ENCODE measurements at places on chromosomes 6 and 20.
A peak's percentile ranks its signal among the peaks of the same experiment; 100 is the strongest.

DNA sequence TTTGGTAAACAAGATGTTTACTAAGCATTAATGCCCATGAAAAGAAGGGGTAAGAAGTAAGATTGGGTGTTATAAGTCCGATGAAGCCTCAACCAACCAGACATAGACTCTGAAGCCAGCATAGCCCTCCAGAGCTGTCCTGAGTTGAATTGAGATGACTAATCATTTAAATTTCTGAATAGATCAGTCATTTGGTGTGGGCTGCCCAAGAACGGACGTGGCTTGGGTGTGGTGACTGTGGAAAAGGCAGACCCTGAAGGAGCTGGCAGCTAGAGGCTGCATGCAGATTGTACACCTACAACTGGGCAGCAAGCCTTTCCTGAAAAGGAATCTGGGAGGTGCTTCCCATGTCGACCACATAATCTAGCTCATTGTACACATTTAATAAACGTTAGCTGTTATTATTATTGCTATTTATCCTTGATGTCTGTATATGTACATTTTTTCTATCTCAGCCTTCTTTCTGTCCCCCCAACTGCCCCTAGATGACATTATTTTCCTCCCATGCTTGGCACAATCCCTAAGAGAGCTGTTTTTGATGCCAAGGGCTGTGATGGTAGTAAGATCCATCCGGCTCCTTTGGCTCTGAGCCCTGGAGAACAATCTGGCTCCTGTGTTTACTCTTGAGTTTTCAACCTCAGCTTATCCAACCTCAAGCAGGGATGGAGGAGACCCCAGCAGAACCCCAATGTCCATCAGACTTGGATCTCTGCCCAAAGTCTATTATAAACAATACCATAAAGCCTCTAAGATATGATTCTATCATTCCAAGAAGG is 57.6 kb upstream of the JAG1 start:
- no peak for DNase-seq

- no peak for DNase-seq
Measured at GRCh38 chr20:3105256-3106137, 21.0 kb upstream of the AVP start.

DNA sequence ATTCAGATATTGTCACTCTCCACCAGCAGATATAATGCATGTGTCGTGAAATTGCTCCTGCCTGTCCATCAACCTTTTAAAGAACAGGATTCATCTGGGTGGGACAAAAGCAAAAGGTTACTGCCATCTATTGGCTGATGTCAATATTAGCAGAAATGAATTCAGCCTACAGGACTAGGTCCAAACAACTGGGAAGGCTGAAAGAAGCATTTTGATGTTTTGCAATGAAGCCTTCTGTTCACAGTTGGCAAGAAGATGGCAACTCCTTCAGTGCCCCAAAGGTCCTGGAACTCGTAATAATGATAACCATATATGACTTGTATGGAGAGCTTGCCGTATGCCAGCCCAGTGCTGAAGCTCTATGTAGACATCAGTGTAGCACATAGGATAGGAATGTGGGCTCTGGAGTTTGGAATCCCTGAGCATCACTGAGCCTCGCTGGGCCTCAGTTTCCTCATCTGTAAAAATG is 7.5 kb downstream of the BCAS1 start:
- DNase-seq, result peak; percentile 42

GRCh38 chr6:28589957-28590349 is 64.3 kb downstream of the GPX5 start:
- DNase-seq, result no peak

DNA sequence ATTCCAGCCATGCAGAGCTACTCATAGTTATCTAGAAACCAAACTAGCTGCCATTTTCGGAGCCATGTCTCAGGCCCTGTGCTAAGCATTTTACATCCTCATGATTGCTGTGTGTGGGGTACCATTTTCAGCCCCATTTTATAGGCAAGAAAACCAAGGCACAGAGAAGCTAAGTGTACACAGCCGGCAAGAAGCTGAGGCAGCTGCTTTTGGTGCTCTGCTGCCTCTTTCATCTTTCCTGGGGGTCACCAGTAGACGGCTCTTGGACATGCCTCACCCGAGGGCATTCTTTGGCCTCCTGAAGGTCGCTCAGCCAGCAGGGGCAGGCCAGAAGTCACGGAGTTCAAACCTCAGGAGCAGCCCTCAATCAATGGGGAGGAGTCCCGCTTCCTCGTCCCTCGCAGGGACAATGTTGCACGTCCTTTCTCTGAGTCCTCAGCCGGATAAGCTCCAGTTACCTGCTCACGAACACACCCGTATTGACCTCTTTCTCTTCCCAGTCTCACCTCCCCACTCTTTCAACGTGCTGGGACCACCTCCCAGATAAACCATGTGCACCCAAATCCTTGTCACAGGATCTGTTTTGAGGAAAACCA is 82.6 kb upstream of the BLCAP start:
- DNase-seq, result no peak

DNA sequence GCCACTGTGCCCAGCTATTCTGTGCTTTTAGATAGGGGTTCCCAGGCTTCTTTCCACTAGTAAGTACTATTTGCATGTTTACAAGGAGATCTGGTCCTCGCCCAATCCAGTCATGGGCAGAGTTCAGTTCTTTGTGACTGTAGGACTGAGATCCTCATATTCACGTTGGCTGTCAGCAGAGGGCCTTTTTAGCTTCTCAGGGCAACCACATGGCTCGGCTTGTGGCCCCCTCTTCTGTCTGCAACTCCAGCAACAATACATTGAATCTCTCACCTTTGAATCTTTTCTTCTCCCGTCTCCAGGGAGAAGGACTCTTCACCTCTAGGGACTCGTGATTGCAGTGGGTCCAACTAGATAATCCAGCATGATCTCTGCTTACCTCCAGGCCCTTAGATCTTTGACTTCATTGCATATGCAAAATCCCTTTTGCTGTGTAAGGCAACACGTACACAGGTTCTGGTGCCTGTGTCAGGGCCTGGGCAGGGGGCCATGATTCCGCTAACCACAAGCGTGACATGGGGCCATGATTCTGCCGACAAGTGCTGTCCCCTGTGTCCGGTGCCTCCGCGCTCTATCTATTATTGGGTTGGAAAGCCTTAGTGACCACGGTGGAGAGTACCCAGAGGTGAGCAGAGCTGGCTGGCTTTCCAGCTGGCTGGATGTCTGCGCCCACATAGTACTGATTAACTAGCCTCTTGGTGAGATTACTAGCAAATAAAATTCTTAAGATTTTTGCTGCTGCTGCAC is 5.1 kb downstream of the CCR6 start:
- DNase-seq, result no peak

- DNase-seq, result no peak
Measured at GRCh38 chr6:38730140-38730862, 15.2 kb downstream of the DNAH8 start.

- no peak for DNase-seq
Measured at GRCh38 chr20:828987-829386, 4.5 kb upstream of the FAM110A start.

Data from HCT116 (cell line).